C1 segment of cervical spinal cord (tissue), 14 donors: ENCODE measurements at places on chromosomes 16 and 17.

DNA sequence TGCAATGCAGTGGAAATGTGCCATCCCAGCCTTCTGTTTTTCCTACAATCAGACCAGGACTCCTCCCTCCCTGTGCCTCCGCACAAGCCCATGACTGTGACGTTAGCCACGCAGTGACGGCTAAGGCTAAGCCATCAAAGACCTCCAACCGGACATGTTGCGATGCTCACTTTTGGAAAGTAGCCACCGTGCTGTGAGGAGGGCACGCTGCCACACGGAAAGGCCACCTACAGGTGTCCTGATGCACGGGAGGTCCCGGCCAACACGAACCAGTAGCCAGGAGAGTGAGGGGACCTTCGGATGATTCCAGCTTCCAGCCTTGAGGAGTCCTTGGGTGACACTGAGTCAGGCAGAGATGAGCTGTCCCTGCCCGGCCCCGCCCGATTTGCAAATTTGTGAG is 53.9 kb downstream of the FOXL1 start:
- no peak for DNase-seq

DNA sequence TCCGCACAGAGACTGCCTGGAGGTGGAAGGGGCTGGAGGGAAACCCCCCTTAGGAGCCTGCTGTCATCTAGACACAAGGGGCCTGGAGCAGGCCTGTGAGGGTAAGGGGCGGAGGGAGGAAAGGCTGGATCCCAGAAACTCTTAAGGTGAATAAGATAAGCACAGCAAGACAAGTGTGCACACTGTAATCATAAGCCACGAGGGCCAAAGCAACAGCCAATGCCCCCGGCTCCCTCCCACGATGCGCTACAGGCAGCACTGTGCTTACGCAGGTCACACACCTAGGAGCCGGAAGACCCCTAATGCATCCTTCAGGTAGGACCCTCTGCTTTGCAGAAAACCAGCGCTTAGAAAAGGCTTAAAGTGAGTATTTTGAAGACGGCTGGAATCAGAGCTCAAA is 24.6 kb downstream of the ZFHX3 start:
- DNase-seq = no peak

DNA sequence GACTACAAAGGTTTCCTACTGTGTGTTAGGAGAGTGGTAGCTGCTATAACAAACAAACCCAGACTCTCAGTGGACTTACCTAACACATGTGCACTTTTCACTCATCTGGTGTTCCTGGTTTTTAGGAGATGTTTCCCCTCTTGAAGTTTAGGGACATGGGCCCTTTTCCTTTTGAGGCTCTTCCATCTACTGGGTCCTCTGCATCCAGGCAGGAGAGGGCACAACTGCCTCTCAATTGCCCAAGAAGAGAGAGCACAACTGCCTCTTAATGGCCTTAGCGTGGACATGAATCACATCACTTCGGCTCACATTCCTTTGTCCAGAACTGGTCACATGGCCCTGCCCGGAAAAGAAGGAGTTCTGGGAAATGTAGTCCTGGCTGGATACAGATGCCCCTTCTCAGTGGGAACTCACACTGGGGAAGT is 9.8 kb upstream of the TNRC6C start:
- peak; percentile 44 for DNase-seq

GRCh38 chr16:52474679-52475078 is 72.3 kb downstream of the TOX3 start:
- DNase-seq = no peak

DNA sequence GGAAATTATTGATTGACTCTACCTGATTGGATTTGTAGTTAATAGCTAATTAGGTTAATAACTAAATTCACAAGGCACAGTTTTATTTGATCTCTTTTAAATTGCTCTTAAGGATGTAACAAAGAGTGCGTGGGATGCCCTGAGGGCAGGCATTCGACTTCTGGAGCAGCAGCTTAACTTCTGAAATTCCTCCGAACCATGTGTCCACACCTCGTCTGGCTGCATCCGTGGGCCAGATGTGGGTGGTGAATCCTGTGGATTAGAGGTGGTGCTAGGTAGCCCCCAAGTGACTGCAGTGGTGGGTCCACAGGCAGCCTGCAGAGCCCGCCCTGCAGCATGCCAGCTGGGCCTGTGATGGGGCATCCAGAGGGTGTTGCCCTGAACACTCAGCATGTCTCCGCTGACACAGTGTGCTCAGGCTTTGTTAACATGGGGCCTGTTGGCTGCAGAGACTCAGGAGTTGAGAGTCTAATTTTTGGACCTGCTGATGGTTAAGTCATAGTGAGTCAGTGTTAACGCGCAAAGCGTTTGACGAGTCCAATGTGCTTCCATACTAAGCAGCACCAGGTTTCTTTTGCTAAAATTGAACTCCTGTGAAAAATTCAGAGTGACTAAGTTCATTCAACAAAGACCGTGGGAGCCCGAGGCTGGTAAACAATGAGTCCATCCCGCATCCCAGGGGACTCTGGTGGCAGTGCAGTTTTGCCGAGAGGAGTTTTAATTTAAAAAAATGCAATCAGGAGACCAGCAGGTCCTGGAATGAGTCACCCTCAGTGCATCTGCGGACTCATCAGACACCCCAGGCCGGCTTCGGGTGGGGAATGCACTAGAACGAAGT is 3.8 kb upstream of the NPB start:
- DNase-seq = no peak

- DNase-seq = no peak
Observed at GRCh38 chr16:6068063-6068462, 970.5 kb upstream of the EEF2KMT start.

- no peak for DNase-seq
Observed at GRCh38 chr16:85689285-85689949, 663 bp upstream of the GINS2 start.

DNA sequence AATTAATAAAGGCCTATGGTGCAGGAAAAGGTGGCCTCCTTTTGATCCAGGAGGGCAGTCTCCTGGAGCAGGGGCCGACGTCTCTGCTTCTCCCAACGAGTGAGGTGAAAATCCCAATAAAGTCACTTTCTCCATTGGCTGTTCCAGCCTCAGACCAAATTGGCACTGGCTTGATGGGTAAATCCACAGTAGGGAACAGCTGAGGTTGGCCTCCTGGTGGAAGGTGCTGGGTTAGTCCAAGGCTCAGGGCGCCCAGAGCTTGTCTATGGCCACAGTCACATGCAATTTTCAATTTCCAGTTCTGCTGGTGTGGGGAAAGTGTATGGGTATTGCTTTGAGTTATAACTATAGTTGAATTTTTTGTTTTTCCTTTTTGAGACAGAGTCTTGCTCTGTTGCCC is 79.0 kb downstream of the NETO2 start:
- no peak for DNase-seq

GRCh38 chr17:13283606-13284005 is 265.8 kb upstream of the ELAC2 start:
- DNase-seq = no peak
